ENCODE measurements at places on chromosomes 13 and 19. TPM values are rescaled to one million over a fixed set of nuclear protein-coding genes. Genes with fewer than 3 reads are reported as not detected.

The MARK4 gene
- total RNA-seq: 14.9 TPM

The LGALS14 gene
- total RNA-seq: 0.70 TPM

The TMEM59L gene
- not detected for total RNA-seq

The CD33 gene
- 0.62 TPM for total RNA-seq

The IRF3 gene
- total RNA-seq: 105 TPM

- no peaks in the 10 kb centered on the region for H3K4me1 ChIP-seq
- no peak overlapping the region for H3K4me3 ChIP-seq
- no peak for DNase-seq
- no peak overlapping the region for H3K27ac ChIP-seq
- H3K27me3 ChIP-seq: no peaks in the 10 kb centered on the region
Observed at GRCh38 chr13:90510319-90510718, 837.2 kb upstream of the MIR17HG start.

DNA sequence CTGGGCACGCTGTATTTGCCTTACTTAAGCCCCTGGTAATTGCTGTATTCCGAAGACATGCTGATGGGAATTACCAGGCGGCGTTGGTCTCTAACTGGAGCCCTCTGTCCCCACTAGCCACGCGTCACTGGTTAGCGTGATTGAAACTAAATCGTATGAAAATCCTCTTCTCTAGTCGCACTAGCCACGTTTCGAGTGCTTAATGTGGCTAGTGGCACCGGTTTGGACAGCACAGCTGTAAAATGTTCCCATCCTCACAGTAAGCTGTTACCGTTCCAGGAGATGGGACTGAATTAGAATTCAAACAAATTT is 676 bp downstream of the BRCA2 start:
- H3K4me1 ChIP-seq: peaks cover 10% of the 10 kb centered on the region
- no peak for DNase-seq
- peak overlapping the region; percentile 100 for H3K27ac ChIP-seq
- no peaks in the 10 kb centered on the region for H3K27me3 ChIP-seq
- peak overlapping the region; percentile 89 for H3K4me3 ChIP-seq

DNA sequence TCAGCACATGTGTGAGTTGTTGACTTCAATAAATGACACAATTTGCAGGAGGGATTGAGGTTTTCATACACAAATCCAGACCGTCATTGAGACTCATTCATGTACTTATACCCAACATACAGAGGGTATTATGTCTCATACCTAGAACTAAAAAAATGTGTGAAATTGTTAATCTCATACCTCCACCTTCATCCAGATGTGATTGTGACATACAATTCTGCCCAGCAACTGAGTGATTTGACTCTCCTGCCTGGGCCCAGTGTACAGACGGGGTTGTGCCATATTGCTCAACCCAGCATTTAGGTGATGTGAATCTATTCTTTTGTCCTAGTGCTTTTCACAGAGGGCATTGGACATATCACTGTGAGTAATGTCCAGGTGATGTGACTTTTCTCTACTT is 12.6 kb upstream of the ZNF681 start:
- H3K36me3 ChIP-seq: peaks cover 56% of the 10 kb centered on the region
- peaks cover 29% of the 10 kb centered on the region for H3K4me1 ChIP-seq
- no peaks in the 10 kb centered on the region for H3K27me3 ChIP-seq
- H3K27ac ChIP-seq: peak overlapping the region; percentile 31

GRCh38 chr19:52212572-52213255 is 22.9 kb downstream of the PPP2R1A start:
- H3K27ac ChIP-seq: peak overlapping the region; percentile 45
- no peak for DNase-seq
- no peaks in the 10 kb centered on the region for H3K4me1 ChIP-seq
- no peaks in the 10 kb centered on the region for H3K27me3 ChIP-seq
- peaks cover 47% of the 10 kb centered on the region for H3K36me3 ChIP-seq

- no peaks in the 10 kb centered on the region for H3K27me3 ChIP-seq
- H3K4me1 ChIP-seq: no peaks in the 10 kb centered on the region
- H3K4me3 ChIP-seq: no peak overlapping the region
- H3K27ac ChIP-seq: no peak overlapping the region
- DNase-seq: no peak
Observed at GRCh38 chr13:35502456-35502855, 26.0 kb upstream of the MAB21L1 start.

DNA sequence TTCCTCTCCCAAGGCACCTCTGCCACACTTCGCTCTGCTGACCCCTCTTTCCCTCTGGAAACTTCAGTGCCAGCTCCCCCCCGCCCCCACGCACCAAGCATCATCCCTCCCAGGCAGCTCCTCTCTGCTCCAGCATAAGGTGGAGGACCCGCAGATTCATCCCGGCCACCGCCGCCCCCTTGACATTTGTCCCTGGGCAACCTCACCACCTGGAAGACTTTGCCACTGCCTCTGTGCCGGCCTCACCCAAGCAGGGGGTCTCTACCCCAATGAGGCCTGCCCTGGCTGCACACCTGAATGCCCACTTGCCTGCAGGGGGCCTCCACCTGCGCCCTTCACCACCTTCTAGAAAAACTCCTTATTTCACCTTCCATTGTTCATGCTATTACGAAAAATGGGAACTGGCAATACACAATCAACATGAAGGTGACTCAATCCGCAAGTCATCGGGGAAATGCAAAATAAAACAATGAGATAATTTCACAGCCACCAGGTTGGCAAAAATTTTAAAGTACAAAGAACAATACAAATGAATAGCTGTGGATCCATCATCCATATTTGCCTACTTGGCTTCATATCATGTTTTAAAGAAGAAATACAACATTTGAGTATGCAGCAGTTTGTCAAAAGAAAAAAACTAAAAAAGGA is 21.9 kb downstream of the CCNE1 start:
- H3K4me1 ChIP-seq: peaks cover 65% of the 10 kb centered on the region
- H3K27ac ChIP-seq: no peak overlapping the region
- H3K4me3 ChIP-seq: no peak overlapping the region
- no peaks in the 10 kb centered on the region for H3K36me3 ChIP-seq

- DNase-seq: no peak
- H3K27ac ChIP-seq: no peak overlapping the region
- no peaks in the 10 kb centered on the region for H3K36me3 ChIP-seq
- H3K4me1 ChIP-seq: peaks cover 12% of the 10 kb centered on the region
- no peaks in the 10 kb centered on the region for H3K27me3 ChIP-seq
Observed at GRCh38 chr13:49938921-49939320, 2.8 kb upstream of the SPRYD7 start.

DNA sequence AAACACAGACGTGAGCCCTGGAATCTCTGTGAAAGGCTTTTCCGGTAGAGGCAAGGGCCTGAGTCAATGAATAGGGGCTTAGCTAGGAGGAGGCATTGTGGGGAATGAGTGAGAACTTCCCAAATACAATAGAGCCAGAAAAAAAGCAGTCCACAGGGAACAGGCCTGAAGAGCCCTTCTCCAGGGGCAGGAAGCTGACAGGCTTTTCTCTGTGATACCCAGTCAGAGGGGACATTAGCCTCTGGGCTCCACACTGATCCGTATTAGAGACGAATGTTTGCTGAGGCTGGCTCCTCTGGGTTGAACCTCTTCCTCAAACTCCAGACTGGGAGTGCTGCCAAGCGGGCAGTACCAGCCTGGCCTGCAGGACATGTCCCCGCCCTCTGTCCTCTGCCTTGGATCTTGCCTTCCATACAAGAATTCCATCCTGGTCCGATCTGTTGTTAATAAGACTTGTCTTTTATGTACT is 2.3 kb downstream of the DHRS12 start:
- no peak for DNase-seq
- peaks cover 49% of the 10 kb centered on the region for H3K4me1 ChIP-seq
- peaks cover 27% of the 10 kb centered on the region for H3K36me3 ChIP-seq
- peak overlapping the region; percentile 99 for H3K27ac ChIP-seq

DNA sequence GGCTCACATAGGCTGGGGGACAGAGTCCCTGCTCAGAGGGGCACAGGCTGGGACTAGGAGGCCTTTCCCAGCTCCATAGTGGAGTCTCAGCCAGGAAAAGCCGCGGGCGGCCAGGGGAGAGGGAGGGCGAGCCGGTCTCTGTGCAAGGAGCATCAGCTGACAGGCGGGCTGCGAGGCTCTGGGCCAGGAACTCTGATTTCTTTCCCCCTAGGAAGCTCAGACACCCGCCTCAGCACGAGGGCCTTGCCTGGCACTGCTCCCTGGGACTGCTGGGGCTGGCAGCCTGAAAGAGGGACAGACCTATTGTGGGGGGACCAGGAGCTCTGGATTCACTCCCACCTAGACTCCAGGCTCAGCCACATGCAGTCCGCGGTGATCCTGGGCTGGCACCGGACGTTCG is 2.2 kb upstream of the PLK5 start:
- no peak for DNase-seq
- H3K4me3 ChIP-seq: no peak overlapping the region
- H3K27me3 ChIP-seq: peaks cover 44% of the 10 kb centered on the region
- H3K36me3 ChIP-seq: no peaks in the 10 kb centered on the region
- peaks cover 4% of the 10 kb centered on the region for H3K4me1 ChIP-seq

DNA sequence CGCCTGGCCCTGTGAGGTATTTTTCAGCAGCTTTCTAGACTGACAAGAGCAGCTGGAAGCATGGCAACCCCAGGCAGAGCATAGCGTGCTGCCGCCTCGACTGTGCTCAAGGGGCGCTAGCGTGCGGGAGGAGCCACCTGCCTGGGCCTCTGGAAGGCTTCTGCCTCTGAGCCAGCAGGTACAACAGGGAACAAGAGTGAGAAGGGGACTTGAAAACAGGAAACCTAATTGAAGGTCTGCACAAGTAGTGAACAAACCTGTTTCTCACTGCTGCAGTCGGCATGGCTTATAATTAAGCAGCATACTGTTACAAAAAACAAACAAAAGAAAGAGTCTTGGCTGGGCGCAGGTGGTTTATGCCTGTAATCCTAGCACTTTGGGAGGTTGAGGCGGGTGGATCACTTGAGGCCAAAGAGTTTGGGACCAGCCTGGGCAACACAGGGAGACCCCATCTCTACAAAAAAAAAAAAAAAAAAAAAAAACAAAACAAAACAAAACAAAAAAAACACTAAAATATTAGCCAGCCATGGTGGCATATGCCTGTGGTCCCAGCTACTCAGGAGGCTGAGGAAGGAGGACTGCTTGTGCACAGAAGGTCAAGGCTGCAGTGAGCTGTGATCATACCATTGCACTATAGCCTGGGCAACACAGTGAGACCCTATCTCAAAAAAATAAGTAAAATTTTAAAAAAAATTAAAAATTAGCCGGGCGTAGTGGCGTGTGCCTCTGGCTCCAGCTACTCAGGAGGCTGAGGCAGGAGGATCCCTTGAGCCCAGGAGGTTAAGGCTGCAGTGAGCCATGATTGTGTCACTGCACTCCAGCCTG is 12.6 kb upstream of the GARRE1 start:
- H3K27me3 ChIP-seq: no peaks in the 10 kb centered on the region
- no peak overlapping the region for H3K27ac ChIP-seq
- H3K4me3 ChIP-seq: no peak overlapping the region
- no peaks in the 10 kb centered on the region for H3K36me3 ChIP-seq
- H3K4me1 ChIP-seq: no peaks in the 10 kb centered on the region
